ENCODE measurements at places on chromosomes 2 and 18.

DNA sequence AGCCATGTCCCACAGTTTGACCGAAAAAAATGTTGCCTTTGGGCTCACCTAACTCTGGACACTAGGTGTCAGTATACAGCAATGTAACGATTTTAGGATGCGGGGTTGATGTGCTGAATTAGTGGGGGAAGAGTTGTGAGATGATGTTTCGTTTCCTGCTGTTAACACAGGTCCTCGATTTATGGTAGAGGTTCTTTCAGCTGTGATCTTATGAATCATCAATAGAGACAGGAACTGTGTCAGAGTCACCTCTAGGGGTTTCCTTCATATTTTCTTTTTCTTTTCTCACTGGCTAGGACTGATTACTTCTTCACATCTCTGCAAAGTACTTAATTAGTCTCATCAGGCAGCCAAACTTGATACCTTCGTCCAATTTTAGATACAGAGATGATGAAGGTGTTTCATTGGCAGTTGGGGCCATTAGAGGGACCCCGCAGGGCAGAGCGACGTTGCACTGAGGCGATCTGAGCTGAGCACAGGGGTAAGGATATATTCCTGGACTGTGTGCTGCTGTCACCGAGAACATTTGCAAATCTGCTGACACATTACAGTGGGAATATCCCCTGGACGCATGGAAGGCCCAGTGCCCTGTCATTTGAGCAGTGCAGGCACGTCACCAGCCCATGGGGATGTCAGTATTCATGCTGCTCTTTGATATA is 10.2 kb upstream of the MMADHC start:
- peak; percentile 30 for DNase-seq

GRCh38 chr2:172282944-172283343 is 144.4 kb upstream of the ITGA6 start:
- DNase-seq: no peak

- no peak for DNase-seq
Measured at GRCh38 chr18:8765783-8766463, 60.6 kb downstream of the MTCL1 start.

- DNase-seq: no peak
Measured at GRCh38 chr2:164595031-164595430, 26.3 kb downstream of the GRB14 start.

- no peak for DNase-seq
Measured at GRCh38 chr18:76495006-76495370, at the start of gene ZNF516. ZNF516 (minus strand) TSS chr18:76495242; CDS start chr18:76443054, 52,188 bp downstream.

DNA sequence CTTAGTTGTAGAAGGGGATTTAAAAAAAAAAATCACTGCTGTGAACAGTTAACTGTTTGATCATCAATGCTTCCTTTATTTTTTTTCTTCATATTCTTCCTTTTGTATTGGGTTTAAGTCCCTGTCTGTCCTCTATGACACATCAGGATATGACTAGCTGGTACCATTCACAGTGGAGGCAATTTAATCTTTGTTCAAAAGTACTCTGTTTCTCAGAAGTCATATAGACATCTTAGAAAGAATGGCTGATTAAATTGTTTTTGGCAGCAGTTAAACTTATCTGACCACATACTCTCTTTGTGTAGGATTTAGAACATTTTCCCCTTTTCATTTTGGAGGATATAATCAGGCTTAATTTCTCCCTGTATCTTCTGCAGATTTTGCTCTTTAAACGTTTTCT is 807.8 kb upstream of the CDH2 start:
- no peak for DNase-seq

DNA sequence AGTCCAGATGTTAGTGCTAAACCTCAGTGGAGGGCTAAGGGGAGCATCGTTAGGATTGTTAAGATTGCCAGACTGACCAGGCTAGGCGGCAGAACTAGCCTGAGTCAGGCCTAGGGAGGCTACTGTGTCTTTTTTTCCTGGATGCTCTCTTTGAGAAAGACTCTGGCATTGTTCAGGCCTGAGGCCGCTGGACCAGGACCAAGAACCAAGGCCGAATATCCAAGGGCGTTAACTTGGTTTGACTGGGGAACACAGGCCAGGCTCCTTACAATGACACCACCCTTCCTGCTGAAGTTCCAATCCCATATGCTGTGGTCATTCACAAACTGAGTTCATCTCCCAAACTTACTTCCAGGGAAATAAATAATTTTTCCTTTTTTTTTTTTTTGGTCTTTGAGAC is 10.6 kb downstream of the HTRA2 start:
- DNase-seq: no peak

DNA sequence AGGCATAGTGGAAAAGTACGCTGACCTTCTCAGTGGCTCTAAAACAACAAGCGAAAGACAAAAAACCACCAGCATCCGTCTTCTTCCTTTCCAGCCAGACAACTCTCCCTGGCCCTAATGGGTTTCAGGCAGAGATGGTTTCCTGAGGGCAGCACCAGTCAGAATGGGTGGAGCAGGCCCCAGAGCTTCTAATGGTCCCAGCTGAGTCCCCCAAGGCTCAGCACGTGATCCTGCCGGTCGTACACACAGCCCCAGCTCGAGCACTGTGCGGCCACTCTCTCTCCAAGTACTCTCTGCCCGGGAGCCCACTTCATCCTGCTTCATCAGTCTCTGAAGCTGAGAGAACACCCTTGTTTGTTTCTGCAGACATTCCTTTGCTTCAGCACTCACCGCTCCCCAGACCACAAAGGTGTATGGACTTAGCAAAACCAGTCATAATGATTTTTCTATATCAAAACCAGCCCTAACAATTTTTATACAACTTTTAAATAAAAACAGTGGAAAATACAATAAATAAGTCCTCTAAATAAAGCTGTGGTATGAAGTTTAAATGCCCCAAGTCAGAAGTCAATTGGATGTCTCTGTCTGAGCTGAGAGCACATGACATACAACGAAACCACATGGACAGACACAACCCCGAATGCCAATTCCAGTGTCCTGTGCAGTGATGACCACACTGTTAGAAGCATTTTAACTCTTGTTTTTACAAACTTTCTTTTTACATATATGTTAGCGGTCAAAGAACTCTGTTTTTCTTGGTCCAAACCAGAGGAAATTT is 63.9 kb downstream of the PARD6G start:
- DNase-seq: no peak
